ENCODE measurements at places on chromosomes 2 and 18.

DNA sequence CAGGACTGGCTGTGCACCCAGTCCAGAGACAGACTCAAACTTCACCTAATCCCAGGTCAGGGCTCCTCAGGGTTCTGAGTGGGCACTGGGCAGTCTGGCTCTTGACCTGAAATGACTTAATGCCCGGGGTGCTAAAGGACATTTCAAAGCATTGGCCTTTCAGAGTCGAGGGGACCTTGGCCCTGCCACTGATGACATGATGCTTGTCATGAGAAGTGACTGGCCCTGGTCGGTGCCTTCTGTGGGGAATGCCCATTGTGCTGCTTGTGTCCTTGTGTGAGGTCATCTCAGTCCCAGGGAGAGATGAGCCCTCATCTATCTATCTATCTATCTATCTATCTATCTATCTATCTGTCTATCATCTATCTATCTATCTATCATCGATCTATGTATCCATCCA, 81.3 kb downstream of the CTAGE1 start:
- no peak for DNase-seq

DNA sequence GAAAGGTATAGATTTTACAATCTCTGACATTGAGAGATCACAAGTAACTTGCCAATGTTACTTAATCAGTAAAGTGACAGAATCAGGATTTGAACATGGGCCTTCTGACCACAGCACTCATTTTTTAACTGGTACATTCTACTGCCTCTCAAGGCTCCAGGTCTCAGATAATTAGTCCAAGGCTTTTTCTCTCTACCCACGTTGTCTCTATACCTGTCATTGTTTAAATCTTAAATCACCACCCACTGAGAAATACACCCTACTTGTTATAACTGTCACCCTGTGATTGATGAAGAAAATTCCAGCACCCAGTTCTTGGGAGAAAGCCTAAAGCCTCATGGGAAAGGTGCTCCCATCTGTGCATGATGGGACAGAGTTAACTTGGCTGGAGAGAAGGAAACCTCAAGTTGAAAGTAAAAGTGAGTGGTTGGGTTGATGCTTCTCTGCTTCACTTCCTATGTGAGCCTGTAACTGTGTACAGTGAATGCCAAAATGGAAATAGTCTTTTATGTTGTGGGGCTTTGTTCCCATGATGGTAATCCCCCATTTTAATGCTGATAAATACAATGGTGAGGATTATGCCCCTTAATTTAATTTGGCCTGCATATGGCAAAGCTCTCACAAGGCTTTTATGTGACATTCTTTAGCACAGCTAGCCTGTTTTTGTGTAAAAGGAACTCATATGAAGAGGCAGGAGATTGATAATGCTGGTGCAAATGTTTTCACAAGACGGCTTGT, 190.1 kb upstream of the SP5 start:
- peak; percentile 51 for DNase-seq

- DNase-seq: peak; percentile 28
These were observed 17.1 kb upstream of the ANKRD62 start for GRCh38 chr18:12076424-12077140.

- no peak for DNase-seq
These were observed 18.4 kb upstream of the MTERF4 start for GRCh38 chr2:241120440-241120839.

GRCh38 chr2:197209742-197210408, 100.7 kb downstream of the ANKRD44 start:
- DNase-seq: no peak

GRCh38 chr18:48544661-48545415, 6.0 kb downstream of the CTIF start:
- DNase-seq: no peak

GRCh38 chr2:72439892-72440291, 292.2 kb upstream of the CYP26B1 start:
- DNase-seq: no peak

- no peak for DNase-seq
These were observed 206.2 kb downstream of the VAPA start for GRCh38 chr18:10119991-10120390.

- no peak for DNase-seq
These were observed 11.4 kb upstream of the REG1B start for GRCh38 chr2:79099140-79099686.

GRCh38 chr2:16632598-16632997, 33.0 kb downstream of the CYRIA start:
- DNase-seq: no peak

DNA sequence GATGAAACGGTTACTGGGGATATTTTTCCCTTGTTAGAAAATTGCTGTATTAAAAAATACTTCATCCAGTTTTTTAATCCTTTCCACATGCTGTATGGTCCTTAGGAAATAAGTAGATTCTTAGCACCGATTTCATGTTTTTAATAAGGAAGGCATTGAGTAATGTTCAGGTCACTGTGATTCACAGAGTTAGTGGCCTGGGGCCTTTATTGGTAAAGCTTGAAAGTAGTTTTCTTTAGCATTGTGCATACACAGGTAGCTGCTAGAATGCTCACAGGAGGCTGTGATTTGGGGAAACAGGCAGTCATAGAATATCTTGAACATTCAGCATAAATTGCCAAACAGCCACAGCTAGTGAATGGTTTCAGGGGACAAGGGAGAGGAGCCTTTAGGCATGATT, 79.8 kb downstream of the XRCC5 start:
- no peak for DNase-seq

GRCh38 chr18:13173578-13174145, 44.9 kb upstream of the LDLRAD4 start:
- DNase-seq: no peak

GRCh38 chr2:109318150-109318948, 189.3 kb downstream of the SH3RF3 start:
- peak; percentile 94 for DNase-seq

All from fibroblast of lung (primary cell).